ENCODE measurements at places on chromosomes 13 and 19.

- no peak for DNase-seq
Observed at GRCh38 chr13:71864094-71864985, 2.7 kb downstream of the DACH1 start.

GRCh38 chr13:52348071-52348470 lies 57.9 kb downstream of the THSD1 start:
- no peak for DNase-seq

GRCh38 chr19:28966737-28967399 lies 246.1 kb downstream of the UQCRFS1 start:
- no peak for DNase-seq

DNA sequence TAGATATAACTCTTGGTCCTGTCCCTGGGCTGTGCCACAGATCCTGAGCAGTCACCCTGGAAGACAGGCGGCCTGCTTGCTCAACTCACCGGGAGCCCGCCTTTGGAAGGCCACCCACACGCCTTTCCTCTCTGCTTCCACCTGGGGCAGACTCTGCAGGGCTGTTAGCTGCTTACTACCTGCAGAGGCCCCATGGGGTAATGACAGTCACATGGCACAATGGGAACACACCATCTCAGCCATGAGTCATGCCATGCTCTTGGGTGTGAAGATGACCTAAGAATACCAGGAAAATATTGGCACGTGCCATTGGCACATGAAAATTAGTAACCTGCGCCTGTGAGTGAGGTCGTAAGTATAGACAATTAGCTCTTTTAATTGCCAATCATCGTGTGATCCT lies 108.6 kb downstream of the COL4A2 start:
- no peak for DNase-seq

DNA sequence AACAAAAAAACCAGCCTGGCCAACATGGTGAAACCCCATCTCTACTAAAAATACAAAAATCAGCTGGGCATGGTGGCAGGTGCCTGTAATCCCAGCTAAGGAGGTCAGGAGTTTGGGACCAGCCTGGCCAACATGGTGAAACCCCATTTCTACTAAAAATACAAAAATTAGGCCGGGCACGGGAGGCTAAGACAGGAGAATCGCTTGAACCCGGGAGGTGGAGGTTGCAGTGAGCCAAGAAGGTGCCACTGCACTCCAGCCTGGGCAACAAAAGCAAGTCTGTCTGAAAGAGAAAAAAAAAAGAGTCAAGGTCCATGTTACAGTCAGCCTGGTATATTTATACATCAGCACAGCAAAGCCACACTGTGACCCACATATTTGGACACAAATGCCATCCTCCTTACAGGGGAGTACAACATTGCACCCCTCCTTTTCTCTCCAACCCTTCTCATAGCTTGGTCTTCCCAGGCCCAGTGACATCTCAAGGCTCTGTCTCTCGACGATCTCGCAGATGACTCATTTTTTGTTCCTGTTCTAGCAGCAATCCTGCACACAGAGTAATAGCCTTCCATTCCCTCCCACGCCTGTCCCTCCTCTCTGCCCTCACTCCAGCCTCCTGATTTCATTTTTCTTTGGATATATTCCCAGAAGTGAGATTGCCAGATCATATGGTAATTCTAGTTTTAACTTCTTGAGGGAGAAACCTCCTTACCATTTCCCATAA lies 21.0 kb upstream of the DPP9 start:
- no peak for DNase-seq

GRCh38 chr19:17718947-17719711 lies at the start of gene MAP1S:
MAP1S (plus strand) TSS chr19:17719480; CDS start chr19:17719503, 23 bp downstream.
- DNase-seq: peak; percentile 59

GRCh38 chr19:13134626-13135025 lies 15.5 kb downstream of the STX10 start:
- DNase-seq: no peak

DNA sequence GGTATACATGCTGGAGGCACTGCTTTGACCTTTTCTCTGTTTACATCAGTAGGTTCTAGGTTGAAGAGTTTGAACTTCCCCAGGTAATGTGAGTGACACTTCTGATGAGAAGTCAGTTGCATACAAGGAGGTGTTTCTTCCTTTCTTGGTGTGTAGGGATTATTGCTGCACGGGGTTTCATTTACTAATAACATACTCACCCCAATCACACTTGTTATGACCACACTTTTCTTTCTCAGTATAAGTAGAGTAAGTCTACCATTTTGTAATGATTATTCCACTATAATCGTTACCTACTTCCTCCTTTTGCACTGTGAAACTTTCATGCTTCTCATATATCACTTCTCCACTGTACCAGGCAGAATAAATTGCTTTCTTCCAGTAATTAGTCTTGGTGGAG lies 138.0 kb downstream of the TNFSF13B start:
- DNase-seq: no peak

GRCh38 chr13:37656247-37656940 lies 57.8 kb upstream of the POSTN start:
- no peak for DNase-seq

GRCh38 chr13:41052441-41052840 lies 8.9 kb upstream of the WBP4 start:
- DNase-seq: no peak

GRCh38 chr13:39602277-39602613 lies 748 bp downstream of the LHFPL6 start:
- DNase-seq: no peak

GRCh38 chr13:93425411-93425810 lies 198.8 kb downstream of the GPC6 start:
- DNase-seq: no peak

Measured in activated T-helper 2 cell treated with anti-CD3 and anti-CD28 coated beads, Interferon-gamma antibody, Interleukin-2, Interleukin-4, amounts not matched to agents 10 μg/mL and 5 μg/mL and 100 μg/mL, durations not matched to agents 14 hours and 24 hours and 36 hours (primary cell).